BE2C (cell line): ENCODE measurements at places on chromosomes 3 and 15.

DNA sequence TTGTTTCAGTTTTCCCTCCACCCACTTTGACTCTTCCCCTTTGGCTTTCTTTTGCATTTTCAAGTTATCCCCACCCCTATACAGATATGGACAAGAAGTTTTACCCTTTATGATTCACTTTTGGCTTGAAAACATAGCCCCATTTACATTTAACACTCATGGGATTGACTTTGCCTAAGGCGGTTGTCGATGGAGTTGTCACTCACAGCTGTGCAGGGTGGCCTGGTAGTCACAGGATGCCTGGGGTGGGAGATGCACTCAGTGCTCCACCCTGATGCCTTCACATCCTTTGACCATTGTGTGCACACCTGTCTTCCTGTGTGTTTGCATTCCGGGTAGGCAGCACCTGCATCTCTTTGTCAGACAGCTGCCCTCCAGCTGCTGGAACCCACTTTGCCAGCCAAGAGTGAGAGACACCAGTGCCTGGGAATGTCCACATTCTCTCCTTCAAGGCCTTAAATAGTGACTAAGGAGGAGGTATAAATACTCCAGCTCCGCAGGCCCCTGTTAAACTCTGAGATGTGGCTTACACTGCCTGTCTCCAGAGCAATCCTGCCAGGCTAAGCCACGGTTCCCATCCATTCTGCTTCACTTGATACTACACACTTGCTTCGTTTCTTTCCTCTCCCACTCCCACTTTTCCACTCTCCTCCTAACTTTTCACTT, 191.5 kb upstream of the SLC24A5 start:
- no peak for DNase-seq

DNA sequence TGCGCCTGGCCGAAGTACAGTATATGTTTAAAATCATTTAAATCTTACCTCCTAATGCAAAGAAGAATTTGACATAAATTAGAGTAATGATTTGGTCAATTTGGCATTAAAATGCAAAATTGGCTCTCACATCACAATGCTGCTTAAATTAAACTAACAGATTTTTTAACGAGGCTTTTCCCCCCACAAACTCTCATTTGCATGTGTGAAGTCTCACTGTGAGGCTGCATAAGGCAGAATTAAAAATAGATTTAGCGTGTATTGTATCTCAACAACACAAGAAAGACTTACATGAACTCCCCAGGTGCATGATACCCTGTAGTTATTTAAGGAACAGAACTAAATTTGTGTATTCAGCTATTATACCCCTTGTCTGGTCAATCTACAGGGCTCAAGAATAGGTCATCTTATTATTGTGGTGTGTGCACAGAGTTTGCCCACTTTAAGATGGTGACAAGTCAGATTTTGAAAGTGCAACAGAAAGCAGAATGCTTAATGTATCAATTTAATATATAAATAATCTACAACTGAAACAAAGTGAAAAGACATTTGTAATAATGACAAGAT, 897.9 kb downstream of the EPHA3 start:
- no peak for DNase-seq

DNA sequence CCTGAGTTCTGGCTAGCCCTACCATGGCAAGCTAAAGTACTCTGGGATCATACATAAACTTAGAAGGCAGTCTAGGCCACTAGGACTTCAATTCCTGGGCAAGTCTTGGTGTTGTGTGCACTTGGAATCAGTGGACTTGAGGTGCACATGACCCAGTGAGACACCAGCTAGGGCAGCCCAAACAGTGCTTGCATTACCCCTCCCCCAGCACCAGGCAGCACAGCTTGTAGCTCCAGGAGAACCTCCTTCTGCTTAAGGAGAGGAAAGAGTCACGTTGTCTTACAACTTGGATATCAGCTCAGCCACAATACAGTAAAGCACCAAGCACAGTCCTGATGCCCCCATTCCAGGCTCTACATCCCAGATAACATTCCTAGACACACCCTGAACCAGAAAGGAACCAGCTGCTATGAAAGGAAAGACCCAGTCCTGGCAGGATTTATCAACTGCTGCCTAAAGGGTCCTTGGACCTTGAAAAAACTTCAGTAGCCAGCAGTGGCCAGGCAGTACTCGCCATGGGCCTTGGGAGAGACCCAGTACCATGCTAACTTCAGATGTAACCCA, 57.2 kb downstream of the MYO9A start:
- no peak for DNase-seq

GRCh38 chr15:76206325-76206976, 104.8 kb downstream of the ETFA start:
- DNase-seq = peak; percentile 98

DNA sequence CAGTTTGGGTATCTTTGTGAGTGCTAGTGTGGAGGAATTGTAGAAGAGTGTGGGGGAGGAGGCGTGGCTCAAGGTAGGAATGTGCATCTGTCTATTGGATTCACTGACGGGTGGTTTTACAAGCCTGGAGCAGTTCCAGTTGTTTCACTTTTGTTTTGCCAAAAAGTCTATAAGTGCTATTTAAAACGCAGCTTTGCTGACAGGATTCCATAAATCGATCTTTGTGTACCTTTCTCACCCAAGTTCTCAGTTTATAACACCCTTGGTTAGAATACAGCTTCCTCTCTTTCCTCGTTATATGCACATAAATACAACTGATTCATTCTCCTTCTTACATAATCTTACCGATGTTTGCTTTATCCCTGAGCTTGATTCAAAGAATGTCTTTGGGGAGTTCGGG, 123.2 kb upstream of the UBE2E2 start:
- DNase-seq = no peak

DNA sequence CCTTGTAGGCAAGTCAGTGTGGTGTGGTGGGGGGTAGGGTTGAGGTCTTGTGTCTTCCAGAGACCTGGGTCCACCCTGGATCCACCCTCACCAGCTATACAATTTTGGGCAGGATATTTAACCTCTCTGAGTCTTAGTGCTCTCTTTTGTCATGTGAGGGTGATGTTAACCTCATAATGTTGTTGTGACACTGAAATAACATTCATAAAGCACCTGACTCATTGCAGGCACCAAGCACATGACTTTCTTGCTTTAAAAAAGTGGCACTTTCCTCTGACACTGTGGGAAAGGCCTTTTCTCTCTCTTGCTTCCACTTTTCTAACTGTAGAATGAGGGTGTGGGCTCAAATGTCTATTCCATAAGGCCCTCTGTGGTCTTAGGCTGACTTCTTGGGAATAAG, 75.5 kb downstream of the SCN10A start:
- no peak for DNase-seq

GRCh38 chr3:124992041-124992440, 57.5 kb upstream of the MUC13 start:
- no peak for DNase-seq

DNA sequence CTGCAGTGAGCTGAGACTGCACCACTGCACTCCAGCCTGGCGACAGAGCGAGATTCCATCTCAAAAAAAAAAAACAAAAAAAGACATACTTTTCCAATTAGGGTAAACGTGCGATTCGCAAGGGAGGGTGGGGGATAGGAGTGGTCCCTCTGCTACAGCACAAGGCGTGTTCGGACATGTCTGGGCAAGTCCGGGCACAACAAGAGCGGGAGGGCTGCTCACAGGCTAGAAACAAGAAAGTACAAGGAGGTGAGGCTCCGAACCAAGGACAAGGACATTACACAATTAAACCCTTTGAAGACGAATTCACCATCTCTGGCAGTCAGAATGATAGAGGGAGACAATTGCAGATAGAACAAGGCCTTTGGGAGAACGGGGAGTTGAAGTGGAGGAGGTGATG, 32.2 kb upstream of the BCL2A1 start:
- no peak for DNase-seq

DNA sequence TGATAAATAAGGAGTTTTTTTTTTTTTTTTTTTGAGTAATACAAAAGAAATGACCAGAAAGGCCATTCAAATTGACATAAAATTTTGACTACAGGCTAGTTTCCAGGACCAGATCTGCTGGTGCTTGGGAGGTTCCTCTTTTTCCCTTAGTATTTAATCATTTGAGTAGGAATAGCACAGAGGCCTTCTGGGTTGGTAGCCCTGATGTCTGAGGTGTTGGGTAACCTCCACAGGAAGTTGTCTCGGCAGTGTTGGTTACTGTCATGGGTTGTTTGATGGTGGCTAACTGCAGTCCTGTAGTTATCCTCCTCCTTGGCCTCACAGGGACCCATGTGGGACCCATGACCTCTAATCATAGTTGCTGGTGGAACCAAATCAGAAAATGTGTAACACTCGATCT, 91.1 kb downstream of the USP13 start:
- DNase-seq = no peak

- no peak for DNase-seq
Measured at GRCh38 chr3:134309987-134310700, 59.5 kb upstream of the RYK start.

DNA sequence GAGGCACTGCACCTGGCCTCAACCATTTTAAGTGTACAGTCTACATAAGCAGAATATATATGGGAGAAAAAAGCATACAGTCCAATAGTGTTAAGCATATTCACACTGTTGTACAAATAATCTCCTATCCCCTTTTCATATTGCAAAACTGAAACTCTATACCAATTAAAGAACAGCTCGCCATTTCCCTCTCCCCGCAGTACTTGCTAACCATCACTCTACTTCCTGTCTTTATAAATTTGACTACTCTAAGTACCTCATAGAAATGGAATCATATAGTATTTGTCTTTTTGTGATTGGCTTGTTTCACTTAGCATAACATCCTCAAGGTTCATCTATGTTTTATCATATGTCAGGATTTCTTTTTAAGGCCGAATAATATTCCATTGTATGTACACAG, 21.6 kb upstream of the TASOR start:
- DNase-seq = no peak

- peak; percentile 88 for DNase-seq
Measured at GRCh38 chr3:13574083-13574797, 25.3 kb downstream of the FBLN2 start.

GRCh38 chr15:50051811-50052419, 67.1 kb downstream of the ATP8B4 start:
- DNase-seq = peak; percentile 27

- no peak for DNase-seq
Measured at GRCh38 chr3:178194539-178194938, 341.7 kb upstream of the KCNMB2 start.

DNA sequence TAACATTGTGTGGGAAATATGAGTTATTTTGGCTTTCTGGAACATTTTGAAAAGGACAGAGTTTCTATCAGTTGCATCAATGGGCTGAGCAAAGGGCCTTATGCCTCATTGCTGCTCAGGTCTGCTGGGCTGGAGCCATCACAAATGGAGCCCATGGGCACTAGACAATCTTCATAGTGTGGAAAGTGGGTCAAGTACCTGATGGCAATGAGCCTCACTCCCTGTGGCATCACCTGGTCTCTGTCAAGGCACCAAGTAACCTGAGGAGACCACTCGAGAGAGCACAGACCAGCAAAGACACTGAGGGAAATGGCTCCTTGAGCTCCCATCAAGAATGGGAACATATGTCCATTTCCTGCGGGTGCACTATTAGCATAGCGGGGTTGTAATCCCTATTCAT, 96.7 kb upstream of the PPP2R3A start:
- no peak for DNase-seq

- no peak for DNase-seq
Measured at GRCh38 chr3:38114052-38114874, 22.7 kb downstream of the ACAA1 start.

DNA sequence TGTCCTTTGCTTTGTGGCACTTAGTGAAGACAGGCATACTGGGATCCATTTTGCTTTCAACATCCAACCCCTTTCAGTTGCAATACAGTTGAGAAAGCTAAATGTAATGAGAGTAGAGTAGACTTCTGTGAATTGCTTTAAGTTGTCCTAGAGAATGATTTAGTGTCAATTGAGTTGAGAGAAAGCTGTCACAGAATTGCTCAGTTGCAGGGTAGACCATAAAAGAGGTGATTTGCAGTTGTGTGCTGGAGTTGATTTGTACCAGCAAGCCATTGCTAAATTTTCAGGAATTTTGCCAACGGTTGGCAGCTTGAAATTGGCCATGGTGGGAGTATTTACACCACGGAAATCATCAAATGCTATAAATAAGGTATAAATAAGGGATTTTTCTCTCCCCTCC, 2.2 kb downstream of the ABHD5 start:
- no peak for DNase-seq

- no peak for DNase-seq
Measured at GRCh38 chr3:48798998-48799397, 48.7 kb downstream of the PRKAR2A start.

DNA sequence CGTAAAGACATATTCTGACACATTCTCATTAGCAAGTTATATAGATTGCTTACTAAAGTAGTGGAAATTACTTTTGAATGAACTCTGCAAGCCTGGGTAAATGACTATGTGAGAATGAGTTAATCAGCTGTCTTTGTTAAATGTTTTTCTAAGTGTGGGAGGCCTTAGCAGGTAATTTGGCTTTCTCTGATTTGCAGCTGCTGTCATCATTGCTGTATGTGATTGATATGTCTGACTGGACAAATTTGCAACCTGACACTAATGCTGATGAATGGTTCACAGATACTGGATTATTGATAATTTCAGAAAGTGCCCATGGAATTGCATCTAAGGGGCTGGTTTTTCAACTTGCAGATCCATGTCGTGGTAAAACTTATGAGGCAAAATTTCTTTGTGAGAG, 372.2 kb upstream of the SGO1 start:
- DNase-seq = no peak

GRCh38 chr3:151638555-151639417, 94.9 kb upstream of the AADACL2 start:
- DNase-seq = no peak

- no peak for DNase-seq
Measured at GRCh38 chr3:155185631-155186071, 105.5 kb downstream of the MME start.

DNA sequence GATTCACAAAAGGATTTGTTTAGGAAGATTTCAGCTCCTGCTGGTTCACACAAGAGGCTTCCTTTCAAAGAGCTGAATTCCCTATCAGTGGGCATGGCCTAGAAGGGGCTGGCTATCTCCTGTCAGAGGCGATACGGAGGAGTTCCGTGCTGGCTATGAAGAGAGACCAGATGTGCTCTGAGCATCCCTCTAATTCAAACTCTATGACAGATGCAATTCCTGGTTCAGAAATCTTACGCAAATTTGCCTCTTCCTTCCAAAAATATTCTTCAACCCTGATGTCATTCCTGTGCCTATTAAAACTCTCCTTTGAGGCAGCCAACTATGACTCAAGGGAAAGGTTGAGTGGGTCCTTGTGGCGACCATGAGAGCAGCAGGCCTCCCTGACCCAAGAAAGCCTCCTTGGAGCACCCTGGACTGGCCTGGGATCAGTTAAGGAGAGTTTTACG, 139.3 kb upstream of the HES1 start:
- DNase-seq = no peak

GRCh38 chr15:68368731-68369435, 63.1 kb downstream of the ITGA11 start:
- DNase-seq = no peak

- DNase-seq = no peak
Measured at GRCh38 chr3:129837065-129837642, 56.4 kb downstream of the TMCC1 start.
